SHP77 treated with DMSO at 0.1 percent for 48 hours (cell line): ENCODE measurements at places on chromosomes 5 and 9.

GRCh38 chr9:124390794-124391658, 24.2 kb downstream of the PSMB7 start:
- DNase-seq, result no peak

GRCh38 chr9:129752900-129753729, at the start of gene PTGES:
Gene PTGES, minus strand, starts transcription at chr9:129753042. Its CDS starts 30 bp downstream, at chr9:129753012.
- no peak for DNase-seq

DNA sequence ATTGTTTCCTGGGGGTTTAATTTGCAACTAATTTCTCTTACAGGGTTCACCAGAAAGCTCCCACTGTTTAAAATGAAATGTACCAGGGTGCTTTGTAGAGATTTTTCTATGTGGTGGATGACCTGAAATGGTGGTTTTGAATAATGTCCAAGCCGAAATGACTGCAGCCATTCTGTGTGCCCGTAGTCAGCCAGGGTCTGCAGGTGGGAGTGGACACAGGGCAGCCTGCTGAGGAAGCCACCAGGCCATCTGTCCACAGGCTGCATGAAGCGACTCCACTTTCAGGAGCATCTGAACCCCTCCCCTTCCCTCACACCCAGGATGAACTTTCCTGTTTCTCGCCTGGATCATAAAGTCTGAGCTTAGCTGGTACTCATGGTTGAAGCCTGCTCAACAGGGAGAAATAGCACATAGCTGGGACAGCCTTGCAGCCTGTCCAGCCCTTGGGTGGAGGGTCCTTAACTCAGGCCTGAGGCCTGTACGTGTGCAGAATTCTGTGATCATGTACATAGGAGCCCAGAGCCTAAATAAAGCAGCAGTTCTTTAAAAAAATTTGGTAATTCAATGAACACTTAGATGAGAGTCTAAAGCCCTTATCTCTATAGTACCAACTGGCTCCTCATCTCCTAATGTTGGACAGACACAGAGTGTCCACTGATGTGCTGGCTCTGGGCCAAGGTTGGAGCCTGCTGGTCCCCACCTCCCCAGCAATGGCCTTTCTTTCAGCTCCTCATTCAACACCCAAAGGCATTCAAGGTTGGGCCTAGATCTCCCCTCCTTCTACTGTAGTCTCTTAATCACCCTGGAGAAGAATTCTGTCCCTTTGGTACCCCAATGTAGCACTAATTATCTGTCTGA, 72.8 kb downstream of the SHB start:
- DNase-seq, result no peak

DNA sequence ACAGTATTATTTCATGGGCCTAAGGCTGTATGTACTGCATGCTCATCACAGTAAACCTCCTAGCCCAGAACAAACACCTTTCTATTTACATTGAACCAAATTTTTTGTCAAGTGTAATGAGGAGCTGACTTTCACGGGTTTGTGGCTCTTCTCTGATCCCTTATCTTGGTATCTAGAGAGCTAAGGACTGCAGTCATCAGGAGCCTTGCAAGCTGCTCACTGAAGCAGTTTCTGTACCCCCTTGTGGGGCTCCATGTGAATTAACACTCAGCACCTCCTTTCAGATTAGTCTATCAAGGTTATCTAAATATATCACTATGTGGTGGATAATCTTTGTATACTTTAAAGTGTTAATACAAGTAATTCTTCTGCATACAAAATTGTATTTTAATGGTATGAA, 108.2 kb downstream of the AUH start:
- no peak for DNase-seq

- no peak for DNase-seq
These were observed 10.5 kb upstream of the SCAI start for GRCh38 chr9:125153712-125154367.

DNA sequence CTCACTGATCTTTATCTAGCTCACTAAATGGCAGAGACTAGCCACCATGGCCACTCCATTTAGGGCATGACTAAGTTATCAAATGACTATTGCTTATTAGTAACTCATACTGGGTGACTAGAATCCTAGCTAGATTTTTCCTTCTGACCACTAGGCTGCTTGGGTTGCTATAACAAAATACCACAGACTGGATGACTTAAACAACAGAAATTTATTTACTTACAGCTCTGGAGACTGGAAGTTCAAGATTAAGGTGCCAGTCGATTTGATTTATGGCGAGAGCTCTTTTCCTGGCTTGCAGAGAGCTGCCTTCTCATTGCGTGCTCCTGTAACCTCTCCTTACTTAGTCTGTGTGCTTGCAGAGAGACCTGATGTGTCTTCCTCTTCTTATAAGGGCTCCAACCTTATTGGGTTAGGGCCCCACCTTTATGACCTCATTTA, 55.0 kb upstream of the APC start:
- no peak for DNase-seq

DNA sequence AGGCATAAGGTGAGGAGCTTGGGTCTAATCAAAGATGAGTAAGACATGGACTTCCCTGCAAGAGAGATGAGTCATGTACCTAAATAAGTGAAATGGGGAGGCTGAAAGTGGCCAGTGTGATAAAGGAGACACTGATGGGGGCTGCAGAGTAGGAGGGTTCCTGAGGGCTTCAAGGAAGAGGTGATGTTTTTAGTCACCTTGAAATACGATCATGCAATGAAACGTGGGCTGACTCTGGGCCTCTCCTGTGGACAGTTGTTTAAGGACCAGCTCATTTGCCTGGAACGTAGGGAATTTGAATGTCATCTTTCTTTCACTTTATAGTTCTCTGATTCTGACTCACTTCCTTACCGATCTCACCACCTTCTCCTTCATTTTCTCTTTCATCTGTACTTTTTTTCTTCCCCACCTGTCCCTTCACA, 49.6 kb upstream of the CPLX2 start:
- no peak for DNase-seq

GRCh38 chr5:38157024-38157423, 101.3 kb upstream of the EGFLAM start:
- DNase-seq, result no peak

- no peak for DNase-seq
These were observed 149.5 kb upstream of the PHYKPL start for GRCh38 chr5:178381921-178382695.

- no peak for DNase-seq
These were observed 819.9 kb upstream of the GRAMD2B start for GRCh38 chr5:125603321-125603720.

GRCh38 chr5:161085056-161085455, 233.0 kb upstream of the ATP10B start:
- no peak for DNase-seq

- no peak for DNase-seq
These were observed 101.9 kb downstream of the NLN start for GRCh38 chr5:65823845-65824445.

DNA sequence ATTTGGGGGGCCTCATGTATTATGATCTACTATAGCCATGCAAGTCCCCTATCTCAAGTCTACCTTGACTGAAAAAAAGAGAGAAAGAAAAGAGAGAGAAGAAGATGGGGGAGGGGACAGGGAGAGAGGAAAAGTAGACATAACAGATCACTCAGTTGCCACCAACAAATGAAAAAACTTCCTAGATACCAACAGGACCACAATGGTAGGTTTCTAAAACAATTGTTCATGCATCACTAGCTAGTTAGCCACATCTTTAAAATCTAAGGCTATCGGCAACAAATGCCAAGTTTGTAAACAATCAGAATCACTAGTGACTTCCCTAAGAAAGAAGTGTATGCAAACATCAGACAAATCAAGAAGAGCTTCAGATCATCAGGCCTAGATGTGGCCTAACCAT, 328.2 kb downstream of the BNC2 start:
- DNase-seq, result no peak

- DNase-seq, result no peak
These were observed 661.4 kb upstream of the KLF4 start for GRCh38 chr9:108150736-108151586.

DNA sequence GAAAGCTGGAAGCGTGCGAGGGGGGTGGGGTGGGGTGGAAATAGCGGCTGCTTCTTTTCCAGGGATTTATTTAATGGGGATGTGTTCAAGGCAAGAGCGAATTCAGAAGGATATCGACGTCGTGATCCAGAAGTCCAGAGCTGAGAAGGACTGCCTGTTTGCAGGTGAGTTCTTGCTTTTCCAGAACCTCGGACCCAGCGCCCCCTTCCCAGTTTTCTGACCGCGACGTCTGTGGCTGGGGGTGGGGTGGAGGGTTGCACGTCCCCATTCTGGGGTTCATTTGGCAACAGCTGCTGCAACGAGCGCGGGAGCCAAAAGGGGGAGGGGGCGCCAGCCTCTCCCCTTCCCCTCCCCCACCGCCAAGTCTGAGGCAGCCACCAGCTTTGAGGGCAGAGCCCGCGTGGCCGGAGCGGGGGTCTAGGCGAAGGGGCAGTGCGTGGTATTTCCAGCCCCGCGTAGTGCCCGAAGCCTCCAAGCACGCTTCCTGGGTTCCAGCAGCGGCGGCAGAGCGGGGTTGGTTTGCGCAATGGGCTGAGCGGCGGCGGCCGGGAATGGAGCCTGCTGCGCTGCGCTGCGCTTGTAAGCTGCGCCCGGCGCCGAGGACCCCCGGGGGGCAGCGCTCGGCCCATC, 701 bp downstream of the PARP8 start:
- DNase-seq, result no peak

DNA sequence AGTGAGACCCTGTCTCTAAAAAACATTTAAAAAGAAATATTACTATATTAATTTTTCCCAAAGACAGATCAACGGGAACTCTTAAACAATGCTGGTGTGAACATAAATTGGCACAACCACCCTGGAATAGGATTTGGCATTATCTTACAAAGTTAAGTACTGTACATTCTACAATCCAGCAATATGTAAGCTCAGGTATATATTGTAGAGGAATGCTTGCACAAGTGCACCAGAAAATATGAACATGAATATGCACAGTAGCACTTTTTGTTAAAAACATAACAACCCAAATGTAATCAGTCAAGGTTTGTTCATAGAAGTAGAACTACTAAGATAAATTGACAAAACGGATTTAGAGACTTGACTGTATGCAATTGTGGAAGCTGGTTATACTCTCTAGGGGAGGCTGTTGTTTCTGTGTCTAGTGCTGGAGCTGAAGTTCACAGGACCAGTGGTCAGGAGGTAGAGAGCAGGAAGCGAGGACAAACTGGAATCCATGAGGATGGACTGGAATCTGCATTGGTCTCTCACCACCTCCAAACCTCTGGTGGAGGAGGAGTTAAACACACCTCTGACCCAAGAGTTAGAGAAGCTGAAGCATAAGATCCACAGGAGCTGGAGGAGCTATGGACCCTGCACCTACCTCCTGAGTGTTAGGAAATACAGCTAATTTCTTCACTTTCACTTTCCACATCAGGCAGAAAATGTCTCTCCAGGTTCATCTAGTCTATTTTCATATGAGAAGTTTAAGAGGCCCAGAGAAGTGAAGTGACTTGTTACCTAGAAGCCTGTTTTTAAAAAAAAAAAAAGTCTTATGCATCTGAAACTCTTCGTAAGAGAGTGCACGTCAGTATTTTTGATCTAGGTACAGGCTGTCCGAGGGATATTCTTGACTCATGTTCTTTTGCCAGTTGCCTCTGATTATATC, 20.3 kb upstream of the RIC1 start:
- DNase-seq, result no peak

- DNase-seq, result no peak
These were observed 467 bp downstream of the C9orf78 start for GRCh38 chr9:129834489-129835127.

- DNase-seq, result no peak
These were observed 7.1 kb upstream of the PLK2 start for GRCh38 chr5:58466939-58467338.
